Activated naive CD4-positive, alpha-beta T cell treated with anti-CD3 and anti-CD28 coated beads, Interleukin-2, amount 10 ng/mL, durations not matched to agents 7 days and 5 days (primary cell): ENCODE measurements at places on chromosomes 16 and 17.

GRCh38 chr16:4960579-4960978 is 2.4 kb downstream of the SEC14L5 start:
- no peak for DNase-seq

DNA sequence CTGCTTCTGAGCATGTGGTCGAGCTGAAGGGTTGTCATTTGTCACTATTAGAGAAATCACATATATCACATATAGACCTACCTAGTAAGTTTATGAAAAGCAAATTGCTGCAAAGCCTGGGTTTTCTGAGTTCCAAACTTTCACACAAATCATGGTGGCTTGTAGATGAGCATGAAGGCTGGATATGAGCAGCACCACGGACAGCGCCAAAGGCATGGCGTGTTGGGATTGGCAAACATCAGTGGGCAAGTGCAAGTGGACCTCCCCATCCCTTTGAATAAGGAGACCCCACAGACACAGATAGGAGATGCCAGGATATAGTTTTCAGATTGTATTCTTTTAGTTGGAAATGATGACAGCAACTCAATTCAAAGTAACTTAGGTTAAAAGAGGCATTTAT is 77.6 kb upstream of the CACNG3 start:
- peak; percentile 47 for DNase-seq

DNA sequence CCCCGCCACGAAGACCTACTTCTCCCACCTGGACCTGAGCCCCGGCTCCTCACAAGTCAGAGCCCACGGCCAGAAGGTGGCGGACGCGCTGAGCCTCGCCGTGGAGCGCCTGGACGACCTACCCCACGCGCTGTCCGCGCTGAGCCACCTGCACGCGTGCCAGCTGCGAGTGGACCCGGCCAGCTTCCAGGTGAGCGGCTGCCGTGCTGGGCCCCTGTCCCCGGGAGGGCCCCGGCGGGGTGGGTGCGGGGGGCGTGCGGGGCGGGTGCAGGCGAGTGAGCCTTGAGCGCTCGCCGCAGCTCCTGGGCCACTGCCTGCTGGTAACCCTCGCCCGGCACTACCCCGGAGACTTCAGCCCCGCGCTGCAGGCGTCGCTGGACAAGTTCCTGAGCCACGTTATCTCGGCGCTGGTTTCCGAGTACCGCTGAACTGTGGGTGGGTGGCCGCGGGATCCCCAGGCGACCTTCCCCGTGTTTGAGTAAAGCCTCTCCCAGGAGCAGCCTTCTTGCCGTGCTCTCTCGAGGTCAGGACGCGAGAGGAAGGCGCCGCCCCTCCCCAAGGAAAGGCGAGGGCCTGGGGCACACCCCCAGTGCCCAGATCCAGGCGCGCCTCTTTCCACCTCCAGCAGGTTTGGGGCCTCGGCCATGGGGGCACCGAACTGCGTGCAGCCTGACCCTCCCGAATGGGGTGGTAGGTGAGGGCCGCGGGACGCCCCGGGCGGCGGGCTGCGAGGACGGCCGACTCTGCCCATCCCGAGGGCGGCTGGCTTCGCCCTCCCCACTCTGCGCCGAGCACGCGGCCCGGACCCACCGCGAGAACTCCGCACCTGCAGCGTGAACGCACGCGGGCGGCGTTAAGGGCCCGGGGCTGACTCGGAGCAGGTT is 664 bp downstream of the HBQ1 start:
- peak; percentile 90 for DNase-seq

DNA sequence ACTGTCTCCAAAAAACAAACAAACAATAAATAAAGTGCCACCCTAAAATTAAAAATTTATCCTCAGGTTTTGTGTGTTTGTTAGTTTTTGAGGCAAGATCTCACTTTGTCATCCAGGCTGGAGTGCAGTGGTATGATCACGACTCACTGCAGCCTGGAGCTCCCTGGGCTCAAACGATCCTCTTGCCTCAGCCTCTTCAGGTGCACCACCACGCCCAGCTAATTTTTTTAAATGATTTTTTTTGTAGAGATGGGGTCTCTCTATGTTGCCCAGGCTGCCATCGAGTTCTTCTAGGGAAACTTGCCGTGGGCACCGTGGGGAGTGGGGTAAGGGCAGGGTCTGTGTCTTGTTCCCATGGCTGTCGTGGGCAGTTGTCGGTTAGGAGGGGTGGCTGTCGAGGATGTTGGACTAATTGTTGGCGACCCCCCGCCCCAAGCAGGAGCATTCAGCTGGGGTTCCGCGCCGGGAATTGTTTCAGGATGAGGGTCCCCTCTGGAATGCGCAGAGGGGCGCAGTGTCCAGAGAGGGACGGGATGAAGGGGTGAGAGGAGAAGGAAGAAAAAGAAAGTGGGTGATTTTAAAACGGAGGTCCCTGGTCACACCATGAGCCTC is 1.1 kb upstream of the RNF213 start:
- no peak for DNase-seq

DNA sequence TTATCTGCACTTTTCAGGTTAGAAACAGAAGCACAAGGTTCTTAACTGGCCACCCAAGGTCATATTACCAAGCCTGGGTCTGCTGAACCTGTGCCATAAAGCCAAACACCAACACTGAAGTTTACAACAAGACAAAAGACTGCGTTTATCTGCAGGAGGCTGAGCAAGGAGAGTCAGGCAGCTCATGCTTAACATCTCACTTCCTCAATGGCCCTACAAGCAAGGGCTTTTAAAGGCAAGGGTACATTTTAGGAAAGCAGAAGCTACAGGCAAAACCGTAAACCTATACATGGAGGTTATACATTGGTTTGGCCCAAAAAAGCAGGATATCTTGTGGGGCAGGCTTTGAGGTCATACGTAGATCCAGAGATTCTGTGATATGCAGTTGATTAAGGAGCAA is 91.2 kb downstream of the GNAO1 start:
- no peak for DNase-seq

DNA sequence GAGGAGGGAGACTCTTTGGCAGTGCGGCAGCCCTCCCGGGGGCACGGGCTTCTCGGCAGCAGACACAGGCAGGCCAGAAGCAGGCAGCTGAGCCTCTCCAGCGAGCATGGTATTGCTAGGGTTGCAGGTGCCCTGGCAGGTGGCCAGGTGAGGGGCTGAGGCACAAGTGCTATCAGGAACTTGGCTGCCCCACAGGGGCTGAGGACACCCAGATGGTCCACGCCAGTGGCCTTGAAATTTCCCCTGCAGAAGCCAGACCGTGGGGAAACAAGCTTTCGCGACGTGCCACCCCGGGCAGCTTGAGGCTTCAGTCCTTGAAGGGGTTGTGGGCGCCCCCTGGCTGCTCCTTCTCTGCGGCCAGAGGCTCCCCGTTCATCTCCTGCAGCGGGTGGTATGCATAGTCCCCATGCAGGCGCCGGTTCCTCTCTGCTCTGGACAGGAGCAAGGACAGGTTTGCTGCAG is 8.5 kb downstream of the NAGPA start:
- DNase-seq = peak; percentile 25

- DNase-seq = peak; percentile 74
These were observed at the start of gene SP6 for GRCh38 chr17:47850692-47851573. SP6 (minus strand) TSS chr17:47851163; CDS start chr17:47848429, 2,734 bp downstream.

- DNase-seq = peak; percentile 32
These were observed 43.3 kb downstream of the POLR3K start for GRCh38 chr16:9903-10665.

DNA sequence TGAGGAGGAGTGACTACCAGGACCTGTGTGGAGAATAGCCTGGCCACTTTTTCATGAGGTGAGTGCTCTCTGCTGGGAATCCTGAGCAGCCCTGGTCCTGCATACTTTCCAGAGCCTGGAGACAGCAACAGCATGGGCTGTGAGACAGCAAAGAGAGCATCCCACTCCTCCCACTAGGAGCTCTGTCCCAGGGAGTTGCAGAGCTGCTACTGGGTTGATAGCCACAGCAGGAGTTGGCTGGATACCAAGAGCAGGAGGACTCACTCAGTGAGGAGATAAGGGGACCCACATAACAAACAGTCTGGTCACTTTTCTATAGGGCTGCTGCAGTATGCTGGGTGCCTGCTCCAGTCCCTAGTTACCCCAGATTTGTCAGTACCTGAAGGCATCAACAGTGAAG is 439.3 kb upstream of the CDH8 start:
- no peak for DNase-seq

- DNase-seq = no peak
These were observed 14.8 kb upstream of the ZFP90 start for GRCh38 chr16:68524069-68524820.

- DNase-seq = no peak
These were observed 150.8 kb downstream of the GRIN2A start for GRCh38 chr16:10031473-10031872.

GRCh38 chr17:46144246-46144645 is 49.0 kb downstream of the KANSL1 start:
- no peak for DNase-seq

DNA sequence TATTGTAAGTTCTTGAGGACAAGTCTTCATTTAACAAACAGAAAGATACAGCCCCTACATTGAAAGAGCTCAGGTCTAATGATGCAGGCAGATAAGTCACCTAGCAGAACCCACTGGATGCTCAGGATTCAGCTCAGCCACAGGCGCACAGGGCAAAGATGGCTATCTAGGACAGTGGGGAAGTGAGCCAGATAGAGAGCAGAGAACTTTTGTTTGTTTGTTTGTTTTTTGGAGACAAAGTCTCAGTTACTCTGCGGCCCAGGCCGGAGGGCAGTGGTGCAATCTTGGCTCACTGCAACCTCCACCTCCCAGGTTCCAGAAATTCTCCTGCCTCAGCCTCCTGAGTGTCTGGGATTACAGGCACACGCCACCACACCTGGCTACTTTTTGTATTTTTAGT is 20.4 kb downstream of the METTL2A start:
- no peak for DNase-seq

DNA sequence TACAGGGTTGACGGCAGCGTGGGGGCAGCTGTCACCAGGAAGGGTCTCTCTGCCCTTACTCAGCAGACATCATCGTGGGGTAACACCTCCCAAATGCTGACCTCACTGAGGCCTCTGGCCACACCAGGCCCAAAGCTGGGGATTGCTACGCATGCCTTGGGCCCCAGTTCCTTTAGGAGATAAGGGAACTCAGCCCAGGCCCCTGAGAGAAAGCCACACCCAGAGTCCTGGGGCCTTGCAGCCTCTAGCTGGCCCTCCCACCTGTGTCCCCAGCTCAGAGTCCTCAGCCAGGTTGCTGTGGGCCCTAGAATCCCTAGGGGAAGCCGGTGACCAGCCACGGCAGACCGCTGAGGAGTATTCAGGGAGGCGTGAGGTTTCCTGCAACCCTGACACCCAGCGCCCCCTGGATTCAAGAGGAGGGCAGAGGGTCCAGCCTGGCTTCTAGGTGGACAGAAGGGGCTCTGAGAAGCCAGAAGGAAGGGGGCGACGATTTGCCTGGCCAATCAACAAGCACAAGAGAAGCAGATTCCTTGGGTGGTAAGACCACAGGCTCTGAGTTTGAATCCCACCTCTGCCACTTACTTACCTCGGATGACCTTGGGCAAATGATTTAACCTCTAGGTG is 10.3 kb upstream of the GINS2 start:
- no peak for DNase-seq

- DNase-seq = no peak
These were observed 45.5 kb downstream of the MRC2 start for GRCh38 chr17:62672957-62673356.

GRCh38 chr17:63550817-63551639 is 751 bp downstream of the DCAF7 start:
- peak; percentile 45 for DNase-seq

- no peak for DNase-seq
These were observed 83.4 kb upstream of the CLEC3A start for GRCh38 chr16:77938913-77939312.

- no peak for DNase-seq
These were observed 463.2 kb downstream of the TMEM114 start for GRCh38 chr16:8127070-8127469.

DNA sequence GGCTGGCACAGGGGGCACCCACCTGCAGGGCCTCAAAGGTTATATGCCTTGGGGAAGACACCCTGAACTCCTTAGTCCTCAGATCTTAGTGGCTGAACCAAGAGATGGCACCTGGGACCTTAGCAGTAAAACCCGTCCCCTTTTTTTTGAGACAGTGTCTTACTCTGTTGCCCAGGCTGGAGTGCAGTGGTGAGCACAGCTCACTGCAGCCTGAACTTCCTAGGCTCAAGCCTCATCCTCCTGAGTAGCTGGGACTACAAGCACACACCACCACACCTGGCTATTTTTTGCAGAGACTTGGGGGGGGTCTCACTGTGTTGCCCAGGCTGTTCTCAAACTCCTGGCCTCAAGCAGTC is 237.2 kb downstream of the MRTFB start:
- DNase-seq = no peak

- no peak for DNase-seq
These were observed 19.0 kb downstream of the USP32 start for GRCh38 chr17:60372790-60373483.

- no peak for DNase-seq
These were observed 40.8 kb downstream of the USP32 start for GRCh38 chr17:60351012-60351695.

- DNase-seq = no peak
These were observed 89.9 kb upstream of the EEF2KMT start for GRCh38 chr16:5187402-5187952.

DNA sequence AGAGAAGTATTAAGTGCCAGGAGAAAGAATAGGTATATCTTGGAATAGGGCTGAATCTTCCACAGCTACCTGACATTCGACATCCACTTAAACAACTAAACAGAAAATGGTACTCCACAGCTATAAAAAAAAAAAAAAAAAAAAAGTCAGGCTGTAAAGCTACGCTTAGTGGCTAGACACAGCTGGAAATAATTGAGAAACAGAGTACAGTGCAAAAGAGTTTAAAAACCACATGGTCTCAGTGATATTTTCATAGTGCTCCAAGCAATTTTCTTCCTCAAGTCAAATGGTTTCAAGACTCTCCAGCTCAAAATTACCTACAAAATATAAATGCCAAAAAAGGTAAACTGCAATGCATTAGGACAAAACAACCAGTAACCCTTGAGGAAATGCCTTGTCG is 607.1 kb downstream of the KCNJ2 start:
- DNase-seq = no peak

GRCh38 chr17:30235386-30236296 is at the start of gene SLC6A4:
SLC6A4 (minus strand) TSS chr17:30235697; CDS start chr17:30221958, 13,739 bp downstream.
- DNase-seq = no peak

GRCh38 chr17:79745641-79746105 is 14.9 kb downstream of the ENPP7 start:
- DNase-seq = no peak

- DNase-seq = no peak
These were observed 10.7 kb downstream of the TLE7 start for GRCh38 chr16:71431176-71431575.

DNA sequence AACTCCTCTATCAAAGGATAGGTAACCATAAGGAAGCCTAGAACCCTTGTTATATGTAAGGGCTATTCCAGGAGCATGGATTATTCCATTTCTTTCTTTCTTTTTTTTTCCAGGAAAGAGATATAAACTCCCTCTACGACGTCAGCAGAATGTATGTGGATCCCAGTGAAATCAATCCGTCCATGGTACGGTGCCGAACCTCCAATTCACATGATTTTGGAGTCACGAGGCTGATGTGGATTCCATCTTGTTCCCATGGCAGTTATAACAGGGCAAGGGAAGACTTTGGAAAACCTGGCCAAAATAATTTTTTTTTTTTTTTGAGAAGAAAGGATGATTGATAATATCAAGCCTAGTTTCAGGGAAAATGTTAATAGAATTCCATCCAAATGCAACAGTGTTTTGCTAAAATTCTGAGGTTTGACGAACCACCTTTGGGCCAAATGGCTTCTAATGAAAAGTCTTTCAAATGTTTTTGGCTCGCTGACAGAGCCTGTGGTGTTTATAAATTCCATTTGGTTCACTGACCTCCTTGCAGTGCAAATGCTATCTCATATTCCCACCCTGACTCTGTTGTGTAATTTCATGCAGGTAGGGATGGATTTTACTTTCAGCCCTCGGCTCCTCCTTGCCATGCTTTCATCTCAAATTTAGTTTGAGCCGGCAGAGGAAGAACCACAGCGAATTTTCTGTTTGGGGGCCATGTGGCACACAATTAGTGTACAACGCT is 90.0 kb downstream of the SDR42E1 start:
- DNase-seq = no peak
